Stimulated activated effector memory CD8-positive, alpha-beta T cell treated with anti-CD3 and anti-CD28 coated beads, Interleukin-12 subunit alpha, Interleukin-12 subunit beta, amount 100 ng/mL, for 72 hours (primary cell): ENCODE measurements at places on chromosomes 2 and 18.

DNA sequence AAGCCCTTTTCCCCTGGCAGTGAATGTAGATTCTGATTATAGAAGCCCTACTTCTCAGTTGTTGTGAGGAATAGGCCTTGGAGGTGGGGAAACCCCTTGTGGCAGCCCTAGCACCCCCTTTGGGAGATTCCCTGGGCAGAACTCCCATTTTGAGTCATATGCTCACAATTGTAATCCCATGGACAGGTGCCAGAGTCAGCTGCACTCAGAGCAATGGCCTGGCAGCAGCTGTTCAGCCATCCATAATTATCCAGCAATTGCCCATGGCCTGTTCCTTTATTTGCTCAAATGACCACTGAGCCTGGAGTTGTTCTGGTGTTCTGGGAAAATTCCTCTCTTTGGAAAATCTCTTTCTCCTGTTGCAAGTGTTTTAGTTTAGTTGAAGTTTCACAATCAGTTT, 71.7 kb downstream of the PTRHD1 start:
- no peak for DNase-seq

DNA sequence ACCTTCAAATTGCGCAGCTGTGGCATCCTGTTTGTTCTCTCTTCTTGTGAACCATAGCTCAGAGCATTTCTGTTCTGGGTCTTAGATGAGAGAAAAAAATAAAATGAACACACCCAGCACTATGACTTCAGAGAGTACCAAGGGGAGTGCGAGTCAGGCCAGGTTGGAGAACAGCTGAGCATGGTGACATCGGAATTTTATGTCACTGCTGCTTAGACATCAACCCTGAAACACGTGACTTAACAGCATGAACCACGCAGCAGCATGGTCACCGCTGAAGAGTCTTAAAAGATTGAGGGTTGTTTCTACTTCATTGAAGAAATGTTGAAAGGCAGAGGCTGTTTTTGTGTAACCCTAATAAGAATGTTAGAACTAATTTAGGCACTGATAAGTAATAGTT, 288.8 kb upstream of the SOX11 start:
- no peak for DNase-seq

DNA sequence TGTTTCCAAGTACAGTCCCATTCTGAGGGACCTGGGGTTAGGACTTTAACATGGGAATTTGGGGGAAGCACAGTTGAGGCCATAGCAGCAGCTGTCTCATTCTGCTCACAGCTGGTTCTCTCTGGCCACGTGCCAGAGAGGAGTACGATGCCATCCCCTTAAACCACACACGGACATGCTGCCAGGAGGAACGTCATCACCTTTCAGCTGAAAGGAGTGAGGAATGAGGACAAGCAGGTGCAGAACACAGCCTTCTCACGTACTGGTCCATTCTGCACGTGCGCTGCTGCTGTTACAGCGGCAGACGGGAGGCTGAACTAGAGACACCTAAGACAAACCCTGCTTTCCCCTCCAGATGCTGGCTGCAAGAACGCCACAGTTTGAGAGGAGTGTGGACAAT, 33.5 kb downstream of the ODC1 start:
- no peak for DNase-seq

- DNase-seq = no peak
Measured at GRCh38 chr18:54867131-54867530, 38.9 kb downstream of the RAB27B start.

- DNase-seq = no peak
Measured at GRCh38 chr18:78080081-78080480, 830.4 kb downstream of the GALR1 start.

DNA sequence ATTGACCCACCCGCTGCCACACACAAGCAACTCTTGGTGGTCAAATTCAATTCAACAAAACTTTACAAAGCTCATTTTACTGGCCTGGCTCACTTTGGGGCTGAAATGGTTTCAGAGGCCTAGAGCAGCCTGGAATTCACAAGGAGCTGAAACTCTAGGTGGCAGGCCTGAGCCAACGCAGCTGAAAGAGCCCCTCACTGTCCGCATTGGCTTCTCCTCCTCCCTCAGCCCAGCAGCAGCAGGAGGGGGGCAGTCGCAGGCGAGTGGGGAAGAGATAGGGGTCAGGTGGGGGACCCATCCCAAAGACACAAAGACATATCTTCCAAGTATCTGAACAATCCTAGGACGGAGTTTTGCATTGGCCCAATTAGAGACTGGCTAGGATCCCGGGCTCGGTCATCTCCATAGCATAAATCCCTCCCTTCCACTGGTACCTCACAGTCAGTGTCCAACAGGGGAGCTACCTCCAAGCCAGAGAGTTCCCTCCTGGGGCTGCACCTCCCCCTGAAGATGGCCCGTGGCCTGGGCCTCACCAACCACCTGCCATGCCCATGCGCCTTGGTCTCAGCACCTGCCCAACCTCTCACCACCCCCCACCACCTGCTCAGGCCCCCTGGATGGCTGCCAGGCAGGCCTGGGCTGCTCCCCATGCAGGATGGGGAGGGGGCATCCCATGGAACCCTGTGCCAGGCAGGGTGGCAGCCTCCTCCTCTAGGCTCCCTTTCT, 113.4 kb downstream of the ZBTB7C start:
- no peak for DNase-seq

- DNase-seq = no peak
Measured at GRCh38 chr2:124485659-124486058, 460.6 kb downstream of the CNTNAP5 start.

DNA sequence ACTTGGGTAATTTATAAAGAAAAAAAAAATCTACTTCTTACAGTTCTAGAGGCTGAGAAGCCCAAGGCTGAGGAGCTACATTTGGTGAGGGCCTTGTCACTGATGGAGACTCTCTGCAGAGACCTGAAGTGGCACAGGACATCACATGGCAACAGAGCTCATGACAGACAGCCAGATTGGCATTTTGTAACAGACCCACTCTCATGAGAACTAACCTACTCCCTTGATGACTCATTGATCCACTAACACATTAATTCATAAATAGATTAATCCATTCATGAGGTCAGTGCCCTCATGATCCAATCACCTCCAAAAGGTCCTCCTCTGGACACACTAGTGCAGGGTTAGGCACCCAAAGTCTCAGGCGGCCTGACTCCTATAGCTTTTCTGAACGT, 318.4 kb downstream of the GULP1 start:
- no peak for DNase-seq

DNA sequence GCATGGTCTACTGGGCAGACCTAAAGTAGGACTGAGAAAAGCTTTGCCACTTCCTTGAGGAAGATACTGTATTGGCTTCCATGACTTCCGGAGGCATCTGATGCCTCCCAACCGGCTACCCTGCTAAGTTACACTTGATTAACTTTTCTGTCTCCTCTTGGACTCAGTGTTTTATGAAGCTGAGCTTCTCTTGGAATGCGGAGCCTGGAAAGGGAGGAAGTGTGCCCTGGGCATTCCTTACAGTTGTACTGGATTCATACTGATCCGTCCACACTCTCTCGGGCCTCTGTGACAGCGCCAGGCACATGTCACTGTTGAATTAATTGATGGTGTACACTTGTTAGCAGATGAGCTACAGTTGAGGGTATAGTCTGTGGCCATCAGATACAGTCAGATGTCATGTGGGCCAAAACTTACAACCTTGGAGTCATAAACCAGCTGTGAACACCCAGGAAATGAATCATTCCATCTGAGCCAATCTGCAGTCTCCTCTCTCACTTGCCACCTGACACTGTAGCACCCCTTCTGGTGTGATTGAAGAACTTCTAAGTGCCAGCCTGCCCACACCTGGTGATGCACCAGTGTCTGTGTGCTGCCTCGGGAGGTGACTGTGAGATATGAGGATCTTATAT, 122.5 kb downstream of the FHOD3 start:
- DNase-seq = no peak

DNA sequence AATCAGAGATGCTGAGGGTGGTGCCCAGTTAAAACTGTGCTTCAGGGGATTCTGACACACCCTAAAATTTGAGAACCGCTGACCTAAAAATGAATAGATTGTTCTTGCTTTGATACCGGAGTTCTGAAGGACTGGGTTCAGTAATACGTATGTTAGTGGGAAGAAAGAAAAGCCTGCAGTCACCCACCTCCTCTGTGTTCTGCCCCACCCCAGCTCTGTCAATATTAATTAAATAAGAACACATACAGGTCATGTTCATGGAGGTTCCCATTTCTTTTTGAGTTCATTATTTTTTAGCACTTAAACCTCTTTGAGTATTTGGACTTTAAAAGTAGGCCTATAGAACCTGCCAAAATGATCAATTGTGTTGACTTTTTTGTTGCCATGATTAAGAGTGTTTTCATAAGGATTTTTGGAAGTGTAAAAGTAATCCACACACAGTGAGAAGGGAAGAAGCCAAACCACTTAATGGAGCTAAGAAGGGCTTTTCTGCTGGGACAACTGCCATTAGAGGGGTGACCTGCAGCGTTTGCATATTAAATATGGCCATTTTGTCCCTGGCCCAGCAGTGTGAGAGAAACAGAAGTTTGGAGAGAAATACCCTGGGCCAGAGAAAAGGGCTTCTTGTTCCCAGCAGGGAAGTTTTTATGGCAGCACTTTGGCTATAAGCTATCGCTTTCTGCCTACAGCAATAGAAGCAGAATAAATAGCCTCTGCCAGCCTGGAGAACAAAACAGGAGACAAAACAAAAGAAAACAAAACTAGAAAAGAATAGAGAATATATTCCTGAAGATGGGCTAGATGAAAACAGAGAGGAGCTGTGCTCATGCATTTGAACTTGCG, 80.7 kb upstream of the RNF152 start:
- peak; percentile 26 for DNase-seq

DNA sequence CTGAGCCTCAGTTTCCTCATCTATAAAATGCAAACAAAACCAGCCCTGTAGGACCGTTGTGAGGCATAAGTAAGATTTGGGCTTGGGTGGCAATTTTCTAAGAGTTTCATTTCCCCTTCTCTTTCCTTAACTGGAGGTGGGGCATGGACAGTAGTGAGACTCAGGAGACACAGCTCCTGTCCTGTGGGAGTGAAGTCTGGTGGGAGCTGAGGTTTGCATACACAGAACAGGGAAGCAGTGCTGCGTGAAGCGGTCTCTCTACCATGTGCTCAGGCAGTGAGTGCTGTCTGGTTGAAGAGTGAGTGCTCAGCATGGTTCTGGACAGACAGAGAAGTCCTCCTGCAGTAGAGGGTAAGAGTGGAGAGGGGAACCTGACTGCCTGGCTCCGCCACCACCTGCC, 62.3 kb upstream of the MCFD2 start:
- DNase-seq = no peak
